Immature natural killer cell (primary cell): ENCODE measurements at places on chromosomes 11 and 22.

DNA sequence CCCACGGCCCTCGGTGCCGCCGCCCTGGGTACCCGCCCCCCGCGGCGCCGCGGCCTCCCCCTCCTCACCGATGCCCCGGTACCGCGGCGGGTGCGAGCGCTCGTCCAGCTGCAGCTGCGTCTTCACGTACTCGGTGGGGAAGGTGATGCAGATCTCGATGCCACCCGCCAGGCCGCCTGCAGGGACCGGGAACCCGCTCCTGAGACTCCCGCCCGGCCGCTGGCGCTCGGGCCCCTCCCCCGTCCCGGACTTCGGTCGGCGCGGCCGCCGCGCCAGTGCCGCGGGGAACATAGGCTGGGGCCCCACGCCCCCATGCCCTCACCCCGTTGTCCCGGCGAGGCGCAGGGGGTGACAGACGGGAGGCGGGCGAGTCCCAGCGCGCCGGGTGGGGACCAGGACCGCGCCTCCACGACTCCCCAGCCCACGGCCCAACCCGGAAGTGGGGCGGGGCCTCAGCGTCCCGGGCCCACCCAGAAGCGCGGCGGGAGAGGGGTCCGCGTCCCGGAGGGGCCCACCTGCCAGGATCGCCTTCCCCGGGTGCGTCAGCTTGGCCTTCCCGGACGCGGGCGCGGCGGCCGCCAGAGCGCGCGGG is 375 bp downstream of the SLC25A1 start:
- DNase-seq = peak; percentile 68

DNA sequence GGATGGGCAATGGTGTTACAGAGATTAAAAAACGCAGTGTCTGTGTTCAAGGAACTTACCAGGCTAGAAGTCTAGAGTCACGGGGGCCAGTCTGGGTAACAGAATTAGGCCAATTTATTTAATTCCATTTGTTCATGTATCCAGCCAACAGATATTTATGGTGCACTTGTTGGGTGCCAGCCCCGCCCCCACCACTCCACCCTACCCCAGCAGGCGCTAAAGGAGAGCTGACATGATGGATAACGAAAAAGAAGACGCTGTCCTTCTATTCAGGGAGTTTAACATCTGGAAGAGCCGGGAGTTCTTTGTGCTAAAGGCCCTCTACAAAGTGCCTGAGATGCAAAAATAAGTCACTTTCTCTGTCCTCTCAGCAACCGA is 1.1 kb upstream of the BMAL1 start:
- no peak for DNase-seq

DNA sequence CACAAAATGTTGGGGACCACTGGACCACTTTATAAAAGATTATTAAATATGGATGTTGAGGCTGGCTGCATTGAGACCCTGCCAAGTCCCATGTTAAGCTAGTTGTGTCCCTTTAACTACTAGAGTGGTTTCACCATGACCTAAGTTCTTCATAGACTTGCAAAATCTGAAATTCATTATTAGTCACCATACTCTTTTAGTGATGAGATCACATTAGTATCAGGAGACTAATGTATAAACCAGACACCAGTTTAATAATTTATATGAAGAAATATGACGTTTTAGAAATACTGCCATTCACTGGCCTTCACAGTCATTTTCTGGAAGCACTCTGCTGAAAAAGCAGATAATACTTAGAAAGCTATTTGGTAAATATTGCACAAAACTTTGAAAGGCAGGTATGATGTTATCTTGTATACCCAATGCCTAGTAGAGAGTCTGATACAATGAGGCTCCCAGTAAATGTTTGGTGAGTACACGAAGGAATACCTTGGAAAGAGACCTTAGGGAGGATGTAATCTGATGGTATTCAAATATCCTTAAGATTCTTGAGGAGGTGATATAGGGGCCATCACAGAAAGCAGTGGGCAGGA is 728.2 kb upstream of the ANO5 start:
- DNase-seq = no peak

GRCh38 chr22:24007253-24008021 is 2.2 kb upstream of the GSTT4 start:
- DNase-seq = no peak

DNA sequence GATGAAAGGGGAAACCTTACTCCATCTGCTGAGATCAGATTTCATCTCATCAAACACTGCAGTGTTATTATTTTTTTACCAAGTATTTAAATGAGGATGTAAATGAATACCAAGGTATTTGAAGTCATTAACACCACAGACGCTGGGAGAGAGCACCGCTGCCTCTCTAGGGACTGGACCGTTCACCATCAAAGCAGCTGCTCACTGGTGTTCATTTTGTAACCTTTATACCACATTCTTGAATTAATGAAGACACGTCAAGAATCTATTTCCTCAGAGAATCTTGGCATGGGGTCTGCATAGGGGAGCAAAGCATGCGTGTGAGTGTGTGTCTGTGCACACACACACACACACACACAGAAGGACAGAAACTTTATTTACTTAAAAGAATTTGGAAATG is 15.6 kb downstream of the SIAE start:
- no peak for DNase-seq

GRCh38 chr11:125233736-125234275 is 69.3 kb downstream of the PKNOX2 start:
- DNase-seq = no peak

GRCh38 chr22:35966314-35967045 is 62.1 kb downstream of the RBFOX2 start:
- DNase-seq = no peak

DNA sequence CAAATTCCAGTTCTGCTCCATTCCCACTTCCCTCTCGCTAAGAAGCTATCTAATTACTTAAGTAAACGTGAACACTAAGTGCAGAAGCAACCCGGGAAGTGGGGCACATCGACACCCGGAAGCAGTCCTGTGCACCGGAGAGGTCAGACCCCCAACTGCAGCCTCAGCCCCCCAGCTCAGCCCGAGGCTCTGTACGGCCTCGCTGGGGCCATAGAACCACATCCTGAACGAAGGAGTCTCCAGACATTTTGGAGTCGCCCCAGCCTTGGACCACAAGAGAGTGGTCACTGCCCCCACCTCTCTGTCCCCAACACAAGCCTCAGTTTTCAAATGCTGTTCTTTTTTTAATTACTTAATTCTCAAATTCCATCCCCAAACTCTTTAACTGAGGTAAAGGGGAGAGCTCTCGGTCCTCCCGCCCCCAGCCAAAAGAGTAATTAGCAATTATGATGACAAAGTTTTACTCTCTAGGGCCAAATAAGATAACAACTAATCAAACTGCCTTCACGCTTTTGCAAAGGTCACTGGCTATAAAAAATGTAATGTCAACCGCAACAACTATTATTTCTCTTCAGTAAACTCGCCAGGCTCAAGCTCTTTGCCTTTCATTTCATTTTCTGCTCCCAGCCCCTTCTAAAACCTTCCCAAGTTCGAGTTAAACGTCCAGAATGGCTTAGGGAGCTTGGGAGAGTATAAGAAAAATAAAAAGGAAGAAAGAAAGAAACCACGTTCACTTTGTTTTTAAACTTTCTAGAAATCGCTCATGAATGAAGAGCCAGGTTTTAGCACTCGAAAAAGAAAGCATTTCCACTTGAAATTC is 2.2 kb downstream of the PAX6 start:
- DNase-seq = no peak

- DNase-seq = no peak
Observed at GRCh38 chr11:13009476-13009920, 382 bp downstream of the RASSF10 start.

DNA sequence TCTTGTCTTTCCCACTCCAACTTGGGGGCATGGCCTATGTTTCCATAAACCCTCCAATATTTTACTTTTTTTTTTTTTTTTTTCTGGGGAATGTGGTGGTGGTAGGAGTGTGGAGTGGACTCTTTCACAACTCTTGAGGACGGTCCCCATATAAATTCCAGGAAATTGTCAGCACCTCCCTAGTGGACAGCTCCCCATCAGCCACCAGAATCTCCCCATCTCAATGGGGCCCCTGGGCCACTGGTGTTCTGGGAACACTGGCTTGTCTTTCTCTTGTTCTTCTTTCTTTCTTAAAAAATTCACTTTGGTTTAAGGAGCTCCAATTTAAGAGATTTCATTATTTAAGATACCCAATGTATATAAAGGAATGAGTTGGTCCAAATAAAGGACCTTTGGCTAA is 74.1 kb downstream of the ADM start:
- no peak for DNase-seq

GRCh38 chr11:57313071-57313787 is 11.5 kb downstream of the TNKS1BP1 start:
- no peak for DNase-seq

GRCh38 chr11:85827748-85828639 is 17.1 kb upstream of the SYTL2 start:
- peak; percentile 57 for DNase-seq

GRCh38 chr11:81070948-81071347 is 1630.1 kb upstream of the TENM4 start:
- DNase-seq = no peak

DNA sequence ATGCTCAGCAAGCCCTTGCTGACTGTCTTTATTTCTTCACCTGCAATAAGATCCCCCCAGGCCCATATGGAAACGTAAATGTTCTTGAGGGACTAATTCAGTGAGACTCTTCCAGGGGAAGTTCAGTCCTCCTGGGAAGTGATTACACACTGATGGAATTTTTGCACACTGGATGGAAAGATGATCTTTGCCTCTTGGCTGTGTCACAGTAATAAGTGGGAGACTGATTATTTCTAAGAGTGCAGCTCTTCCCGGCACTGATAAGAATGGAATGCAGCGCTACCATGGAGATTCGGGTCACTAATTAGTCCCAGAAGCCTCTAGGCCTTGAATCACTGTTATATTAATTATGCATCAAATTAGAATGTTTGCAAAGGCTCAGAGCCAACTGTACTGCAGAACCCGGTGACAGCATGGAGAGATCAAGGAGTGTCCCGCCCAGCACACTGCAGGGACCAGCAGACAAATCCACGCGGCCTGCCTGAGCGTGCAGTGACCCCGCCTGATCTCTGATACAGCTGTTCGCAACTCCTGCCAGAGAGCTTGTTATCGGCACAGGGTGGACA is 178.3 kb downstream of the SNX19 start:
- no peak for DNase-seq

DNA sequence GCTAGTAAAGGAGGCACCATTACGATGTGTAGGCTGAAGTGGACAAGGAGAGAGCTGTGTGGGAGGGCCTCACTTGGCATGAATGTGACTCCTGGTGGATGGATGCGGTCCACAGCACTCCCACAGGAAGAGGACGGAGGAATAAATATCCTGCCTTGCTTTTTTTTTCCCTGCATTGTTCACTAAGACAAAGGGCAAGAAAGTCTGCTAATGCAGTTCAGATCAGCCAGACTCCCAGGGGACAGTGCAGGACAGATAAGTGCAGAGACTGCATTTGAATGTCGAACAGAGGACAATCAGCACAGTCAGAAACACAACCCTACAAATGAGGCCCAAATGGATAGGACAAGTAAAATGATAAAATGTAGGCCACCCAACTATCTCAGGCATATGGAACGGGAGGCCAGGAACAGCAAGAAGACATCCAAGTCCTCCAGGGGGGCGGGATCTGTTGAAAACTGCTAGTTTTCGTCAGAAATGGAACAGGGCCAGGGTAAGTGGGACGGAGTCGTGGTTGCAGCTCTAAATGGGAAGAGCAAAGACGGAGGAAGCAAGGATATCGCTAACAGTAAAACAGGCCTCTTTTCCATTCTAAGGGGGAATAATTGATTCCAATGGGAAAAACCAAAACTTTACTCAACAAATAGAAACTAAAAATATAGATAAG is 25.2 kb upstream of the OR8B8 start:
- DNase-seq = no peak

DNA sequence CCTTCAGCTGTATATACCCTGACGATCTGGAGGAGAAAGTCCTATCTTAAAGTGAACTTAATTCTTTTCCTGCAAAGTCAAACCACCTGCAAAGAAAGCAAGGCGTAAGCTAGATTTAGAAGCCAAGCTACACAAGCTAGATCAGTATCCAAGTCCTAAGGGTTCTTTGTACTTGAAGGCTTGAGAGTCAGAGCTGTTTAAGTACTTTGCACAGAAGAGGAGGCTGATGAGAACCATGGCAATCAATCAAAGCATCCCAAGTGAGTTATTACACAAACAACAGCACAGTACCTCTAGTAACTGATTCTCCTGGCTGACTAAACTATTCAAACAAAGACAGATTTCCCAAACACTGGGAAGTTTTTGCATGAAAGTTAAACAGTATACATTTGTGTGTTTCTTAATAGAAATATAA is 1.9 kb downstream of the CDON start:
- DNase-seq = no peak

GRCh38 chr11:44613153-44613552 is 47.7 kb downstream of the CD82 start:
- no peak for DNase-seq

- DNase-seq = no peak
Observed at GRCh38 chr22:44930016-44930710, 79.6 kb downstream of the PHF21B start.

- DNase-seq = no peak
Observed at GRCh38 chr11:11329062-11329806, 23.8 kb downstream of the CSNK2A3 start.

DNA sequence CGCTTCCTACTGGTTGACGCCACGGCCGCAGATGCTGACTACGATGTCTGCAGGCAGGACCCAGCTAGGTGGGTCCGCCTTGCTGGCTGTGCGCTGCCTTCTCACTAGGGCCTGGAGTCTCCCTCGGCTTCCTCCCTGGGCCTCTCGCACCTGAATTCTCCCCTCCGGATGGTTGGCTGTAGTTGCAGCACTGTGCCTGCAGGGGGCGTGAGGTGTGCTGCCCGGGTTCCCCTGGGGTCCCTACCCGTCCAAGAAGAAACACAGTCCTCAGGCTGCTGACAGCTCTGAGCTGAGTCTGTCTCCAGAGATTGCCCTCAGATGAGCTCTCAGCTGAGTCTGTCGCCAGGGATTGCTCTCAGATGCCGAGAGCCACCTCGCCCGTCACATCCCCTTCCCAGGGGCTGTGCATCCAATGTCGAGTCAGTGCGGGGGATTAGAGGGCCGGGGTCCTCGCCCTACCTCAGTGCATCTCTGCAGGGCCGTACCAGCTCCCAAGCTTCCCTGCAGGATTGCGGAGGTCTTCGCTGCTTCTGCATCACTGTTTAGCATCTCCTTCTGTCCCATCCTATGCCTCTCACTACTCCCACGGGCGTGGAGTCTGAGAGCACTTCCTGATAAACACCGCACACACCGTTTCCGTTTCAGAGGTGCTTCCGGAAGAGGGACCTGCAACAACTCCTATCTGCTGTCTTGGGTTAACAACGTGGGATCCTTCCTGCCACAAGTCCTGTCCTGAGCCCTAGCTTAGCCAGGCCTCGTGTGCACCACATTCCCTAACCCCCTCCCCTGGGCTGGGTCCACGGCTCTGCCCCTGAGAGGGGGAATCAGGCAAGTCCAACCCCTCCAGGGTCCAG is 196.9 kb downstream of the CSNK2A3 start:
- DNase-seq = no peak

- no peak for DNase-seq
Observed at GRCh38 chr11:77175021-77175842, 47.2 kb downstream of the MYO7A start.

DNA sequence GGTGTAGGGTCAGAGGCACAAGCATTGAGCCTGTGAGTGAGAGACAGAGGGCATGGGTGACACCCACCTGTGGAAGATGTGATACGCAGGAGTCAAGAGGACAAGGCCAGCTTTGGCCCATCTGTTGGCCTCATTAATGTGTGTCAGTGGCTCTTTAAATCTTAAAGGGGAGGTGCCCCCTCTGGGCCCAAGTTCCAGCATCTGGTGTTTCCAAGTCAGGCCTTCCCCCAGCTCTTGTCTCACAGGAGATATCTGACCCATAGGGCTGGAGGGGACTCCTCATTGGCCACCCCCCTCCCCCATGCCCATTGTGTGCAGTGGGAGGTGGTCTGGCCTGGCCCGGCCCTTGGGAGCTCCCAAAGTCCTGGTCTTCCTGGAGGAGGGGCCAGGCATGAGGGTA is 8.9 kb downstream of the KCNK7 start:
- no peak for DNase-seq

- DNase-seq = no peak
Observed at GRCh38 chr11:29962243-29962642, 54.6 kb downstream of the KCNA4 start.
